ENCODE measurements at places on chromosomes 1 and 21. TPM values are rescaled to one million over a fixed set of nuclear protein-coding genes. Genes with fewer than 3 reads are reported as not detected.

DNA sequence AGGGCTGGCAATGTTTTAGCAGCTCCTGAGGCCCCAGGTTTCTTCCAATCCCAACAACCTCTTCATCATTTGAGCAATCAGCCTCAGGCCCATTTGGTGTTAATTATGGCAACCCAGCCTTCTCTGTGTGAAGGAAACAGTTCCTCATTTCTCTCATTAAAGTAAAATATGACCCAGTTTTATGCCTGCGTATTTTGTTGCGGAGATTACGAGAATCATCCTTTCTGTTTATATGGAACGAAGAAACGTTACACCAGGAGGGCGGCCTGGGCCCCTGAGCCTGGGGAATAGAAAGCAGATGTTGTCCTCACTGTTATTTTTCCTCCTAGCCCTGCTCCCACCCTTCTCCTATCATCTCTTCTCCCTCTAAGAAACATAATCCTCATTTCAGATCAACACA is 332.2 kb upstream of the USP24 start:
- no peak for DNase-seq

DNA sequence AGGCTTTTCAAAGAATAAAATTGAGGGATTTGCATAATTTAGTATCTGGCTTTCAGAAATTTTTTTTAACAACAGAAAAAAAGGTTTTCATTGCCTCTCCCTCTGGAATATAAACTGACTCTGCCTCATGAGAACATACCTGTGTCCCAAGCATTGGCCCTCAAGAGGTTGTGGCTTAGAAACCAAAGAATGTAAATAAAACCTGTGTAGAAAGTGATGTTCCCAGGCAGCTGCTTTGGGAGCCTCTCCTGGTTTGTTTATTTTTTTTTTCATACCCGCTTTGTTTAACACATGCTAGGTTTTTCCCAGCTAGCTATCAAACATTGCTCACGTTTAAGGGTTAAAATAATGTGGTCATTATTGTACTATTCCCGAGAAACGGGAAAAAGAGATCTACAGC is 40.5 kb upstream of the IFNAR2 start:
- no peak for DNase-seq

DNA sequence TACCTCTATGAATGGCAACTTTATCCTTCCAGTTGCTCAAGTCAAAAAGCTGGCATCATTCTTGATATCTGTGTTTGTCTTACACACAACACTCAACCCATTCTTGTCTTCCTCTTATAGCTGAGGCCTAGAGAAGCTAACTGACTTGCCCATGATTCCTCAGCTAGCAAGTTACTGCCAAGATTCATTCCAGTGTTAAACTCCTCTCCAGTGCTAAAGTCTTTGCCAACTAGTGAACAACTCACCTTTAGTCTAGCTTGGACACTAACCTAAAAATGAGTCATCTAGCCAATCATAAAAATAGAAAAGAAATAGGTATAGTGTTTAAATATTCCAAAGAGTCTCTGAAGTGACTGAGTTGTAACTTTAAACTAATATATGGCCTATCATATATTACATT is 45.6 kb upstream of the RGS2 start:
- no peak for DNase-seq

GRCh38 chr21:20639026-20639425 is 359.2 kb upstream of the NCAM2 start:
- DNase-seq: no peak

DNA sequence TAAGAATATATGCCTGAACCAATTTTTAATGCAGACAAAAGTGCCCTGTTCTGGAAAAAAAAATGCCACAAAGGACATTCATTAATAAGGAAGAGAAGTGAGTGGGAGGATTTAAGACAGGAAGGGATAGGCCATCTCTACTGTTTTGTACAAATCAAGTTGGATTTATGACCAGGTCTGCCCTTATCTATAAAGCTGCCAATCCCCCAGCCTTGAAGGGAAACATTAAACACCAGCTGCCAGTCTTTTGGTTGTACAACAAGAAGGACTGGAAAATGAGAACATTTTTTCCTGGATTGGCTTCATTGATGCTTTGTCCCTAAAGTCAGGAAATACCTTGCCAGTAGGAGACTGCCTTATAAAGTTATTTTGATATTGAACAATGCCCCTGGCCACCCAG is 444.0 kb downstream of the NPHP4 start:
- DNase-seq: no peak

GRCh38 chr1:26666855-26667254 is 29.0 kb upstream of the ARID1A start:
- DNase-seq: no peak

DNA sequence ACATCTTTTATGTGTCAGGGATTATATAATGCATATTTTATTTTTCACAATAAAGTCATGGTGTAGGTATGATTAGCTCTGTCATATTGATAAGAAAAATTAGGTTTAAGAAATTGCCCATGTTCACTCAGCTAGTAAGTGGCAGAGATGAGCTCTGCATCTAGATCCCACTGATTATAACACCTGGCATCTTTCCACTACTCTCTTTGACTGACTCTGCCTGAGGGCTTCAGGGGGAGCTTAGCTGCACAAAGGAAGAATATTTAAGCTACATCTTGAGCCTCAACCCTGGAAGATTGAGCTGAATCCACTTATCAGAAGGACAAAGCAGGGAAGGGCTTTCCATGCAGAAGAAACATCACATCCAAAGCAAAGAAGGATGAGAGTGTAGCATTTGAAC is 190.4 kb downstream of the MIS18A start:
- DNase-seq: no peak

- DNase-seq: no peak
Observed at GRCh38 chr1:57252597-57253294, 171.1 kb downstream of the DAB1 start.

GRCh38 chr1:7785108-7785507 is 1.0 kb downstream of the PER3 start:
- no peak for DNase-seq

DNA sequence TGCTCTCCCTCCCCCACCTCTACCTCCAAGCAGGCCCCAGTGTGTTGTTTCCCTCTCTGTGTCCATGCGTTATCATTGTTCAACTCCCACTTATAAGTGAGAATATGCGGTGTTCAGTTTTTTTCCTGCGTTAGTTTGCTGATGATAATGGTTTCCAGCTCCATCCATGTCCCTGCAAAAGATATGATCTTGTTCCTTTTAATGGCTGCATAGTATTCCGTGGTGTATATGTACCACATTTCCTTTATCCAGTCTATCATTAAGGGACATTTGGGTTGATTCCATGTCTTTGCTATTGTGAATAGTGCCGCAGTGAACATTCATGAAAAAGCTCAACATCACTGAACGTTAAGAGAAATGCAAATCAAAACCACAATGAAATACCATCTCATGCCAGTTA is 58.6 kb downstream of the DNAH14 start:
- no peak for DNase-seq

DNA sequence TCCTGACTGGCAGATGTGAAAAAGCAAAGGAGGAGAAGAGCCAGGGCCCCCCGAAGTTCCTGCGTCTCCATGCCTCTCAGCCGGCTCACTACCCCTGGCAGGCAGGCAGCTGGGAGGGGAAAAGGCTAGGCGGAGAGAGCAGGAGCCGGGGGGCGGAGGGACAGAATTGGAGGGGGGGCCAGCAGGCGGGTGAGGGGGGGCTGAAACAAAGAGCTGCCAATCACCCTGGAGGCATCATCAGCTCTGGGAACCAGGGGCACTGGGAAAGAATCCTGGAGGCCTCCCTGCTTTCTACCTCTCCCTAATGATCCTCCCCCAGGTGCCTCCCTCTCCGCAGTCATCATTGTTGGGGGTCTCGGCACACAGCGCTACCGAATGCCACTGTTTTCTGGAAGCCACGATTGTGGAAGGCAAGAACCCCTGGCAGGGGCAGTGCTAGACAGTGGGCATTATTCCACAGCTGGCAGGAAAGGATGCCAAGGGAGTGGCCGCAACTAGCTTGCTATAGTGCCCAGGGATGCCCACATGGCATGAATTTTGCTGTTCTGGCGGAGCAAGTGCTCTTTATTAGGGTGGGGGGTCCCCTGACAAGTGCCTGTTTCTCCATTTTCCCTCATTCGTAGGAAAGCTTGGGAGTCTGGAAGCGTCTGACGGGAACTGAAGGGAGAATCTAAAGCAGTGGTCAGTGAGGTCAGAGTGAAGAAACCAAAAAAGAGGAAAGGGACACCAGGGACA is at the start of gene THBS3:
THBS3 (minus strand) TSS at position 92 of the 735 bp plus-strand sequence; CDS start at position 71, 21 bp downstream.
- no peak for DNase-seq

DNA sequence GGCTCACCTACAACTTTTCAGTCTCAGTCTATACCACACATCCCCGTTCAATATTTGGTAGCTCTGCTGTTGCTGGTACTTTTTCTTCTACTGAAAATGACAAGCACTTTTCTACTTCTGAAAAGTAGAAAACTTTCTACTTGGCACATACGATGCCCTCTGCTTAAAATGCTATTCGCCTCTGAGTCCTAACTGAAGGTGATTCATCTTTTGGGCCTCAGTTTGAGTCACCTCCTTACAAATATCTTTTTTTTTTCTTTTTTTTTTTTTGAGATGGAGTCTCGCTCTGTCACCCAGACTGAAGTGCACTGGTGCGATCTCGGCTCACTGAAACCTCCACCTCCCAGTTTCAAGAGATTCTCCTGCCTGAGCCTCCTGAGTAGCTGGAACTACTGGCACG is 136.0 kb upstream of the CYYR1 start:
- DNase-seq: no peak

- DNase-seq: peak; percentile 62
Observed at GRCh38 chr1:30194741-30195423, 528.5 kb downstream of the MATN1 start.

- DNase-seq: no peak
Observed at GRCh38 chr1:109490934-109491302, 3.0 kb upstream of the CYB561D1 start.

DNA sequence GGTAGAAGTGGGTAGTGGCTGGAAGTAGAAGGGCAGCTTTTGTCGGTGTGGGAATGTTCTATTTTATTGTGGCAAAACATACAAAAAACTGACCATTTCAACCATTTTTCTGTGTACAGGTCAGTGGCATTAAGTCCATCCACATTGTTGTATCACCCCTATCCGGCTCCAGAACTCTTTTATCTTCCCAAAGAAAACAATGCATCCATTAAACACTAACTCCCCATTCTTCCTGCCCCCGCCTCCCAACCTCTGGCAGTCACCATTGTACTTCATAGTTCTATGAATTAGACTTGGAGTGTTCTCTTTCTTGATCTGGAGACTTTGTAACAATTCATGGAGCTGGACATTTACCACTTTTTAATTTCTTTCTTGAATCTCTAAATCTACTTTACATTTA is 55.7 kb downstream of the DEGS1 start:
- DNase-seq: no peak

- no peak for DNase-seq
Observed at GRCh38 chr1:90823686-90824085, 106.6 kb upstream of the BARHL2 start.

DNA sequence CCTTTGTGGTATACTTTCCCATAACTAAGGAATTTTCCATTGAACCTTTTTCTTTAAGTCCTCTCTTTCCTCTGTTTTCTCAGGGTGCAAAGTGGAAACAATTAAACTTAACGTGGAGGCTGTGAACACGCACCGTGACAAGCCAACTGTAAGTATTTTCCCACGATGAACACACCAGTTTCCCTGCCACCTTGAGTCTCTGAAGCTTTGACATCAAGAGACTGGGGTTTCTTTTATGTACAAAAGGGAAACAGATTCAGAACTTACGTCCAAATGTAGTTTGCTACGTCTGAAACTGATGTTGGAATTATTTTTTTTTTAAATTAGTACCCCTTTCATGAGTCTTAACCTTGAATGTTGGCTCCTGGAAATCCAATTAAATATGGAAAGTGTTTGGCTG is 17.2 kb upstream of the C4BPB start:
- DNase-seq: no peak

- DNase-seq: no peak
Observed at GRCh38 chr1:245645894-245646293, 491.1 kb downstream of the KIF26B start.

CASZ1 gene
- total RNA-seq: 60.2 TPM

LRIG2 gene
- total RNA-seq: 10.5 TPM

FCRL2 gene
- not detected for total RNA-seq

HPCAL4 gene
- 0.13 TPM for total RNA-seq

TTC39A gene
- total RNA-seq: 2.5 TPM

CHTOP gene
- 39.5 TPM for total RNA-seq

ENAH gene
- 199 TPM for total RNA-seq

IFI44 gene
- 12.5 TPM for total RNA-seq

MFAP2 gene
- 21.7 TPM for total RNA-seq

NBPF4 gene
- not detected for total RNA-seq

All from esophagus muscularis mucosa (tissue), 4 donors.